ENCODE measurements at places on chromosomes 13 and 19. TPM values are rescaled to one million over a fixed set of nuclear protein-coding genes. Genes with fewer than 3 reads are reported as not detected.

GRCh38 chr13:110687736-110688135, 18.2 kb downstream of the CARS2 start:
- DNase-seq, result no peak

- DNase-seq, result no peak
These were observed 772 bp downstream of the FAM174C start for GRCh38 chr19:1275976-1276627.

Gene TLE6
- total RNA-seq, result 4.1 TPM

DNA sequence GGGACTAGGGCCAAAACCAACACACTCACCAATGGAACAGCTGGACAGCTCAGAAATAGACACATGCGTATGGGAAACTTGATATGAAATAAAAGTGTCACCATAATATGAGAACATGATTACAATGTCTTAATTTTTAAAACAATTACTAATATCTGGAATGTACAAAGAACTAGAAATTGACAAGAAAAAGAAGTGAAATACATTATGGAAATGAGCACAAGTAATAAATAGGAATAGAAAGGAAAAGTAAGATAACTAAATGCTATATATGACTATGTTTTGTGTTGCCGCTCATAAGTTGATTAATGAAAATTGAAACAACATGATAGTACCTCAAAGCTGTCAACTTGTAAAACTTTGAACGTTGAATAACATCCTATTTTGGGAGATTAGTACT, 801.1 kb downstream of the SLITRK5 start:
- DNase-seq, result no peak

DNA sequence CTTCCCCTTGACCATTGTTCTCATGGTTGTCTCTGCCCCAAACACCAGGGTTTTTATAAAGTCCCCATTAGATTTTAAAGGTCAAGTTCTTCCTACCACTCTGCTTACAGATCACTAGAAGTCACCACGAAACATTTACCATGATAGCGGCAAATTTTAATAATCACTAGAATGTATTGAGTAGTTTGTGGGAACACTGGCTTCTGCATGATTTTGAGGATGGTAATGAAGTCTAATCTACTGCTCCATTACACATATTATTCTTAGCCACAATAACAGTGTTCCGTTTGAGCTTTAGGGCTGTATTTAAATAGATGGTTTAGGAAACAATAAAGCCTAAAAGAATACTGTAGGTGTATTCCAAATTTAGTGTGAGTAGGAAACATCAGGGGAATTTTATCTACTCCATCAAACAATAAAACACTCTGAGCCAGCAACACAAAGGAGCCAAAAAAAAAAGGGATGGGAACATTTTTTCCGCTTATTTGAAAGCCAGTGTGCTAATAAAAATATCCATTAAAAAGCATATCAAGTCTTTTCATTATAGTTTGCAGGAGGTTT, 49.7 kb downstream of the KLF12 start:
- DNase-seq, result no peak

DNA sequence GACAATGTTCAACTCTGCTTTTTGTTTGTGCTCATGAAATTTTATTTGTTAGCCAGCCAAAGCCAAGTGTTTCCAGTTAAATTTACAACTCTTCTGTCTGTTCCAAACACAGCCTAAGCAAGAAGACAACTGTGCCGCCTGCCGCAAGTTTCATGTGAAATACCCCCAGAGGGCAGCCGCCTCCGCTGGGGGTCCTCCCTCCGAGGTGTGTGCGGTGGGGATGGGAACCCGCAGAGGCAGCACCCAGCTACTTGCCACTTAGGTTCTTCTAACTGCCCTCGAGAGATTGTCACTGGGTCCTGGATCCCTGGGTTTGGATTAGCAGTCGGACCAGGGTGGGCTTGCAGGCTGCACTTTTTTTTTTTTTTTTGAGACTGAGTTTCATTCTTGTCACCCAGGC, 28.5 kb downstream of the ATP11A start:
- DNase-seq, result no peak
